ENCODE measurements at places on chromosomes 13 and 19.
A peak's percentile ranks its signal among the peaks of the same experiment; 100 is the strongest.

GRCh38 chr19:44666852-44667556, 4.3 kb upstream of the CEACAM19 start:
- DNase-seq = no peak

GRCh38 chr19:49636233-49636932, 3.6 kb downstream of the RRAS start:
- no peak for DNase-seq

DNA sequence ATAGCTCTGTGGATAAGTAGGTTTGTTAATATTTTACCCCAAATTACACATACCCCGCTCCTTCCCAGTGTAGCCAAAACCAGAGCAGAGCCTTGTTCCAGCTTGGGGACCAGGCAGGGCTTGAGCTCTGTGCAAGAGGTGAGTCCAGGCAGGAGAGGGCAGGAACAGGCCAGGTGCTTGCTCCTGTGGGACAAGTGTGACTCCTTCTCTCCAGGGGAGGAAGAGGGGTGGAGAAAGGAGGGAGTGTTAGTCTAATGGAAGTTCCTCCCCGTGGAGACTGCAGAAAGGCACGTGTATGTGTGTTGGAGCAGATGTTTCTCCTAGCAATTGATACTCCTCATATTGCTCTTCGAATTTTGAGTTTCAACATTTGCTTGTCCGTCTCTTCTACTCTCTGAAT, 201.0 kb downstream of the FGF9 start:
- no peak for DNase-seq

GRCh38 chr19:3577723-3578344, 5.1 kb downstream of the HMG20B start:
- no peak for DNase-seq

- no peak for DNase-seq
These were observed 108.6 kb downstream of the AKAP11 start for GRCh38 chr13:42380420-42381164.

DNA sequence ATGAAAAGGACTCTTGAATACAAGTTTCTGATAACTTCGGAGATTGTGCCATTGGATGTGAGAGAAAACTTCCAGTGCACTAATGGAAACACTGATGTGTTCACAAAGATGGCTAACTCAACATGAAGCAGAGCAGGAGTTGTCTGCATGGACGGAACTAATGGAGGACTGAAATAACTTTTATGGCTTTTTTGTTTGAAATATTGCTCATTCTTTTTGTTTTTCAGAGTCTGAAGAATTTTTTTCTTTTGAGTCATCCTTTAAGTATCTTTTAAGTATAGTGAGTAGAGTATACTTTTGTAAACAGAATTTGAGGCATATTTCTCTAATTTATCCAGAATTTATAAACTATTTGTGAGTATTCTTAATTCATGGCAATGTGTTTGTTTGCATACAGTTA, 25.7 kb downstream of the CRYL1 start:
- DNase-seq = no peak

DNA sequence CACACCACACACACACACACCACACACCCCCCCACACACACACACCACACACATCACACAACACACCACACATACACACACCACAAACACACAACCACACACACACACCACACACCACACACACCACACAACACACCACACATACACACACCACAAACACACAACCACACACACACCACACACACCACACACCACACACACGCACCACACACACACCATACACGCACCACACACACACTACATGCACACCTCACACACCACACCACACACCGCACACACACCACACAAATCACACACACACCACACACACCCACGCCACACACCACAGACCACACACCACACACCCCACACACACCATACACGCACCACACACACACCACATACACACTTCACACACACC, 83.5 kb downstream of the ZNF557 start:
- no peak for DNase-seq

GRCh38 chr13:99370481-99371275, 63.5 kb upstream of the GPR183 start:
- DNase-seq = no peak

GRCh38 chr19:33052352-33052972, 12.2 kb downstream of the RHPN2 start:
- no peak for DNase-seq

DNA sequence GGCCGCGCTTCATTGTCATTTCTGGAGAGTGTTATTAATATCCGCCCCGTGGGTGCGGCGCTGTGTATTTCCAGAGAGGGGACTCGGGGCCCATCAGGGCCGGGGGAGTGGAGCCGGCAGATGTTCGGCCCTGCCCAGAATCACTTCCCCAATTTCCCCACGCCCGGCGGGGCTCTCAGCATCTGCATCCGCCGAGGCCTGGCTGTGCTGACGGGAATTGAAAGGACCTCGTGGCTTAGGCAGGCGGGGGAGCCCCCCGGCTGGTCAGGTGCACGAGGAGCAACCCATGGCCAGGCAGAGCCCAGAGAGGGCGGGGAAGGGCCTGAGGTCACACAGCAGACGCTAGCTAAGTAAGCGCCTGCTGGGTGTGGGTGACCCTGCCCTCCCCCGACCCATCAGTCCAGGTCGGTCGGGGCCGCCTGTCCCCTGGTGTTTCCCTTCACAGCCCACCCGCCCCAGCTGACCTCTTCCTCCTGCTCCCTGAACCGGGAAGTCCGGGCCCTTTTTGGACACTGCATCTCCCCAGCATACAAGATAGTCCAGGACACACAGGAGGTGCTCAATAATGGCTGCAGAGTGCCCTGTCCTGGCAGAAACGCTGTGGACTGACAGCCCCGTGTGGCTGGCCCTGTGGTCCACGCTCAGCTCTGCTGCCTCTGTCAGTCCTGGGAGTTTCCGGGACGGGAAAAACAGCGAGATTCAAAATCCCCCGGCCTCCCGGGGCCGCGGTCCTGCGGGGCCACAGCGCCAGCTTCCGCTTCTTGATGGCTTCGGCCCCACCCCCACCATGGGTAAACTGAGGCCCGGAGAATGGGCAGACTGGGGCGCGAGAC, 22.1 kb downstream of the ARID3A start:
- no peak for DNase-seq

- no peak for DNase-seq
These were observed 1131.1 kb downstream of the SLITRK1 start for GRCh38 chr13:82751206-82751605.

GRCh38 chr19:42816894-42817293, 51.4 kb upstream of the PSG8 start:
- DNase-seq = no peak

DNA sequence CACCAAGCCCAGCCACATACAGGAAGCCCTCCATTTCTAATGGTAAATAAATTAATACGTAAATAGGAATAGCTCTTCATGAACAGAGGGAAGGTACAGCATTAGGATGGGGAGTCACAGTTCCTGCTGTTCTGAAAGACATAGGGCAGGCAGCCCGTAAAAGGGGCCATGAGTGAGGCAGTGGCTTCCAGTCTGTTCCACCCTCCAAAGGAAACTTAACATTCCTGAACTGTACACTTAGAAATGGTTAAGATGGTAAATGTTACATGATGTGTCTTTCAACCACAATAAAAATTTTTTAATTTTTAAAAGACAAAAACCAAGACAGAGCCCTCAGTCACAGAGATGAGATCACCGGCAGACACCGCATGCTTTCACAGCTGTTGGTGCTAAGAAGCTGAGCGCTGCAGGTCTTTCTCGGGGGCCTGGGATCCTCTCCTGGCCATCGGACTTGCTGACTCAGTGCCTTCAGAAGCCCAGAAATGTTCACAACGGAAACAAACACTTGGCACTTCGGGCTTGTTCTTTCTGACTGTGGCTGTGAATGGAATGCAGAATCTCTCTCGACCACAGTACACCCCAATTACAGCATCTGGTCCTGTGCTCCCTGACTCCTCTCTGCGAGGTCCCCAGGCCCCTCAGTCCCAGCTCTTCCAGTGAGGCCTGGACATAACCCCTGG, 36.4 kb downstream of the EPS15L1 start:
- DNase-seq = no peak

- no peak for DNase-seq
These were observed 247.9 kb downstream of the MYO16 start for GRCh38 chr13:108877300-108877699.

- no peak for DNase-seq
These were observed 592.0 kb upstream of the KLF12 start for GRCh38 chr13:74726206-74726605.

DNA sequence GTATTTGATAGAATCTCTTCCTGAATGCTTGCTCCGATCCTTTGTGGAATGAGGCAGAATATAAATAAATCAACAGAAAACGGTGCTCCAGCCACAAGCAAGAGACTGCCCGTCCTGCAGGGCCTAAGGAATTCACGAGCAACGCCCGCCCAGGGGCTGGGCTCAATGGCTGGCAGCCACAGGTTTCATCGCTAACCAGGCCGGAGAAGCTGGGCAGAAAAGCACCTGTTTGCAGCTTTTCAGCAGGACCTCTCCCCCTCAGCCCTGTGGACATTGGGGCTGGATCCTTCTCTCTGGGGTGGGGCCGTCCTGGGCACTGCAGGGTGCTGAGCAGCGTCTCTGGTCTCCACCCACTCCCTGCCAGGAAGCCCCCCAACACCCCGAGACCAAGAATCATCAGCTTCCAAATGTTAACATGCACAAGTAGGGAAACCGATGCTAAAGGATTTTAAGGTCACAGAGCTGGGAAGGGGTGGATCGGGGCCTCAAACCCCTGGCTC, 102.5 kb downstream of the GADD45B start:
- DNase-seq = no peak

GRCh38 chr13:31773538-31773937, 34.2 kb downstream of the RXFP2 start:
- no peak for DNase-seq

DNA sequence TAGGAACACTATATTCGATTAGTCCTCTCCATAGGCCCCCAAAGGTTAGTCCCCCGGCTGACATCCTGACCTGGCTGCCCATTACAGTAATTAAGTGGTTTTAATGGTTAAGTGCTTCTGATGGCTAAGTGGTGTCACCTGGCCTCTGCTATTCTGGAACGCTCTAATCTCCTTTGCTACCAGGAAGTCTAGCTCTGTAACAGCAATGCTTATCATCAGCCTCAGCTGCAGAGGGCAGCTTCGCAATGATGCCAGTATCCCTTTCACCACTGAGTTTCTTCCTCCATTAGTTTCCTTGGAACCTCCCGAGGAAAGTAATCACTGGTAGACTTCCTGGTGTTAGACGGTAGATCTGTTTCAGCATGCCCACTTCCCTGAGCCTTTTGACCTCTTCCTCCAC, 8.6 kb upstream of the RNF6 start:
- DNase-seq = no peak

GRCh38 chr19:30425885-30426838, 54.0 kb downstream of the ZNF536 start:
- no peak for DNase-seq

DNA sequence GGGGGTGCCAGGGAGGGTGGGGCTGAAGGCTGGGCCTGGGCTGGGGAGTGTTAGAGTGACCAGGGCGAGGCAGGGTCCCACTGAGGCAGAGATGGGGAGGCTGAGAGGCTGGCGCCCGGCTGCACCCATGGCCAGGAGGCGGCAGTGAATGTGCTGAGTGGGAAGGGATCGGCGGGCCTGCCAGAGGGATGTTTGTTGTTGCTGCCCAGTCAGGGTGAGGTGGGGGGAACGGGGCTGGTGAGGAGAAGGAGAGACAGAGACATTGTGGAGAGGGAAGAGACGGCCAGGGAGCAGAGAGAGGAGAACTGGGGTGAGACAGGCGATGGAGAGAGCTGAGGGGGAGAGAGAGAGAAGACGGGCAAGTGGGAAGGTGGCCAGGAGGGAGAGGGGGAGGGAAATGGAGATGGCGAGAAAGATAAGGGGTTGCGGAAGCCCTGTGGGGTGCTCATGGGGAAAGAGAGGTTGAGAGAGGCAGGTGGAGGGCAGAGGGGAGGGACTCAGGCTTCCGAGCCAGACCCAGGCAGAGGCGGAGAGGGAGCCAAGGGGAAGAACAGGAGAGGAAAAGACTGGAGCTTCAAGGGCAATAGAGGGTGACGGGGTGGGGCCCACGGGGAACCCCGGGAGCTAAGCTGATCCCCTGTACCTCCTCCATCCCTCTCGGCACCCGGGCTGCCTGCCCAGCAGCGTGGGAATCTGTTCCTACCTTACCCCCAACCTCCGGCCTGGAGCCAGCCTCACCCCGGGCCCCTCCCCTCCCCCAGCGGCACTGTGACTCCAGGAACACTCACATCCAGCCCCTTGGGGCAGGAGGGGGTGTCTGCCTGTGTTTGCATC, 690 bp upstream of the B3GNT8 start:
- DNase-seq = peak; percentile 11

DNA sequence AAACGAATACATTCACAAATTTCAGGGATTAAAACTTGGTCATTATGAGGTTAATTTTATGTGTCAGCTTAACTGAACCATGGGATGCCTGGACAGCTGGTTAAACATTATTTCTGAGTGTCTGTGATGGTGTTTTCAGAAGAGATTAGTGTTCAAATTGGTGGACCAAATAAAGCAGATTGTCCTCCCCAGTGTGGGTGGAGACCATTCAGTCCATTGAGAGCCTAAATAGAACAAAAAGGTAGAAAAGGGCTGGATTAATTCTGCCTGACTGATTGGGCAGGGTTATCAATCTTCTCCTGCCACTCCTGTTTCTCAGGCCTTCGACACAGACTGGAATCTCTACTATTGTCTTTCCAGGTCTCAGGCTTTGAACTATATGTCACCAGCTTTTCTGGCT, 203.8 kb upstream of the SLITRK6 start:
- DNase-seq = no peak

DNA sequence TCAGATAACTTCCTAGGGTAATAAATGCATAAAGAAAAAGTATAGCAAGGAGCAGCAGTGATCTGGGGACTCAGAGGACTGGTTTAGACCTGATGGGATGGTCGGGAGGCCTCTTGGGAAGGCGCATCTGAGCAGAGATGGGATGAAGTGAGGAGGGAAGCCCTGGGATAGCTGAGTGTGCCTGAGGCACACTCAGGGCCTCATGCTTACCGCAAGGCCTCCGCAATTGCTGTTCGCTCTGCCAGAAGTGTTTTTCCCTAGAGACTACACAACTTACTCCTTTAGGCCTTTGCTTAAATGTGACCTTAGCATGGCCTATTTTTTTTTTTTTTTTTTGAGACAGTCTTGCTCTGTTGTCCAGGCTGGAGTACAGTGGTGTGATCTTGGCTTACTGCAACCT, 4.1 kb upstream of the DLL3 start:
- no peak for DNase-seq

- DNase-seq = peak; percentile 14
These were observed 18.7 kb upstream of the EID2 start for GRCh38 chr19:39558624-39559117.

DNA sequence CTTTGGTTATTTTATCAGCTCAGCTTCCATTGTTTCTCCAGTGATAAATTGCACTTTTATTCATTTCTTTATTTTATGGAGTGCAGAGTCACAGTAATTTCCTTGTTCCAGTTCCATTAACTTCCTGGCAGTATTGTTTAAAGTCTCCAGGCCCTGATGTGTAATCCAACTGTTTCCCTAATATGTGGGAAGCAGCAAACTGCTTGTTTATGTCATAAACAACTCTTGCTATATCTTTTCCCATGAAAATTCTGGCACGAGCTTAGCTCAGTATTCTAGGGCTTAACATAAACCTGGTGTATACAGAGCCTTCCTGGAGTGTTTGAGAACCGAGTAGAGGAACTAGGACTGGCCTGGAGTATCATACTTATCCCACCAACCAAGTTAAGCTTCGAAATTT, 83.5 kb upstream of the ARGLU1 start:
- no peak for DNase-seq

GRCh38 chr19:10513223-10513622, 4.0 kb downstream of the S1PR5 start:
- no peak for DNase-seq
